ENCODE measurements at places on chromosomes 6 and 20. TPM values are rescaled to one million over a fixed set of nuclear protein-coding genes. Genes with fewer than 3 reads are reported as not detected.

FHL5 gene
- total RNA-seq: 18.1 TPM

CCN6 gene
- 6.7 TPM for total RNA-seq

GRCh38 chr6:117465691-117466090 is 16.8 kb upstream of the DCBLD1 start:
- no peak for DNase-seq

IRF4 gene
- total RNA-seq: 0.24 TPM

DNA sequence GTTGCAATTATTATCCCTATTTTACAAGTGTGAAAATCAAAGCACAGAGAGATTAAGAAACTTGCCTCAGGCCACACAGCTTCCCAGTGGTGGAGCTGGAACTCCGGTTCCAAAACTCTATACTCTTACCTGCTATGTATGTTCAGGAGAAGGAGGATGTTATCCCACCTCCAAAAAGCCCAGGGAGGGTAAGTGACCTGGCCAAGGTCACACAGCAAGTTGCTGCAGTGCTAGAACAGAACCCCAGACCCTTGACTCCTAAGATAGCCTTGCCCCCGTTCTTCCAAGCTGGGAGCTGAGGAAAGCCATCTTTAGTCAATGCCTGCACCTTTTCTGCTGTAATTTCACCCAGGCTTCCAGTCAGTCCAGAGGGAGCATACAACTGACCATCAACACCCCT is 42.3 kb downstream of the BPIFB1 start:
- no peak for DNase-seq

GRCh38 chr6:97275804-97276203 is 7.2 kb downstream of the MMS22L start:
- DNase-seq: no peak
